Fibroblast of the conjunctiva (primary cell): ENCODE measurements at places on chromosomes 16 and 17.

GRCh38 chr17:61997664-61998063 lies 67.4 kb downstream of the MED13 start:
- peak; percentile 24 for DNase-seq

DNA sequence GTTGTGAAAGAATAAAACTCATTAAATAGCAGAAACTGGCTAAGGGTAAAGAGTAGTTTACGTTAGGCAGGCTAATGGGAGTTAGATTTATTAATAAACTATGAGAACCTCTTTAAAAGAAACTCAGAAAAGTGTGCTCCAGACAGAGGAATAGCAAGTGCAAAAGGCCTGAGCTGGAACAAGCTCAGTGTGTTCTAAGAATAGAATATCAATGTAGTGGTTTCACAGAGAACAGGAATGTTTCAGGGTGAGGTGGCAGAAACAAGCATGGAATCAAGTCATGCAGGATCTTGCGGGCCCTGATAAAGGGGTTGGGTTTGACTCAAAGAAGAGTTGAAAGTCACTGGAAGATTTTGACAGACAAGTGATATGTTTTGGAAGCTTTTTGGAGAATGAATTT lies 164.0 kb upstream of the HS3ST3A1 start:
- DNase-seq: no peak

GRCh38 chr16:85979605-85980004 lies 80.6 kb downstream of the IRF8 start:
- no peak for DNase-seq

DNA sequence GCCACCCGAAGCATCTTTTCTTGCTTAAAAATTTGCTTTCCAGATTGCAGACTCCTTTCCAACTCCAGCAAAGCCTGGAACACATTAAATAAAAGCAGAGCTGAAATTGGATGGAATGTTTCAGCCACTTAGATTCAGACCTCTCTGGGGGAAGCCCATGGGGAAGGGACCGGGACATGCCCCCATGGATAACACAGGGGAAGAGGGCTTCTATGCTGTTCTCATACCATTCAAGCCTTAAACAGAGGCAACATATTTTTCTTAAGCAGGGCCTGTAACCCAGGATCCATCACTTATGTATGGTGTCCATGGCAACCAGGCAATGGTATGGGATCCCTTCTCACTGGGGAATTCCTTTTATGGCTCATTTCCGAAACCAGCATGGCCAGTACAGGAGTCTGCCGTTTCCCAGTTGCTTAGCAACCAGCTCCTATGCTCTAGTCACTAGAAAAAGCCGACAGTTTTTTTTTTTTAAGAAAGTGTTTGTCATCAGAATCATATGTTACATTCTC lies 62.0 kb upstream of the MARCHF10 start:
- DNase-seq: peak; percentile 70

DNA sequence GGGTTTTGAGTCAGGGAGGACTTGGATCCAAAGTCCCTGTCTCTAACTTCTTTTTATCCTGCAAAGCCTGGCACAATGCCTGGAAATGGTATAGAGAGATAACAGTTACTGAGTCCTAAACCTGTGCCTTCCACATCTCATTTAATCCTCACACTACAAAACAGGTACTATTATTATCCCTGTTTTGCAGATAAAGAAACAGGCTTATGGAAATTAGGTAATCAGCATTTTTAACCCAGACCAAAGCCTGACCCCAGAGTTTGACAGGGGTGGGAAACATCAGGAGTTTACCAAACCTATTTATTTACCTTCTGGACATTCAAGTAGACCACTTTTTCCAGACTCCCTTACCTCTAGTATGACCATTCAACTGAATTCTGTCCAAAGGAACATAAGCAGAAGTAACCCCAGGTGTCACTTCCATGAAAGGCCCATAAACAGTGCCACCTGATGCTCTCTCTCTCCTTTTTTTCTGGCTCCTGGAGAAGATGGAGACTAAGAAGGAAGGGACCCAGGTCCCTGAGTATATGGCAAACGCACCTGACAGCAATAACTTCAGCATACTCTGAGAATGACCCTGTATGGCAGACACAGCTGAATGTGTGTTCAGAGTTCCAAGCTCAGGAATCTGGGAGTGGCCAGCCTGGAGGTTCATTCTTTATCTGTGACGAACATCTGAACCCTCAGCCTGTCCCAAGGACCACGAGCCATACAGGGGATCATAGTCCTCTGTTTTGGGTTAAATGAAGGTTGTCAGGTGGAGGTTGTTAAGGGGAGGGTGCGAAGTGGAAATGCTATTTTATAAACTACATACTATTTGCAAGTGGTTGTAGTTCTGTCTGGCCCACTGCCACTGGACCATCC lies 62.7 kb downstream of the HLF start:
- no peak for DNase-seq

DNA sequence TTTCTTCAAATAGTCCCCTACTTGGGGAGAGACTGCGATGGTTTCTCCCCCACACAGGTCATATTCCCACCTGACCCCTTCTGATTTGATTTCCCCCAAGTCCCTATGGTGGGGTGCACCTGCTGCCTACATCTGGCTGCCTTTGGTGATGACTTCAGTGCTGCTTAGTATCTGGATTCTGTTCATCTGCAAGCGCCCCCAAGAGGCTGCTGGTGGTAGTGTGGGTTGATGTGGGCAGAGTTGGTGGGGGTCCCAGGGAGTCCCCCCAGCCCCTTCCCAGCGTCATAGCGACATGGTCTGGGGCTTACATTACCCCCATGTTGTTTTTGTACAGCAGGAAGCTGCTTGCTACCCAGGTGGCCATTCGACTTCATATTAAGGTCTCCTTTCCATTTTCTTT lies 99.2 kb downstream of the NTN1 start:
- no peak for DNase-seq

DNA sequence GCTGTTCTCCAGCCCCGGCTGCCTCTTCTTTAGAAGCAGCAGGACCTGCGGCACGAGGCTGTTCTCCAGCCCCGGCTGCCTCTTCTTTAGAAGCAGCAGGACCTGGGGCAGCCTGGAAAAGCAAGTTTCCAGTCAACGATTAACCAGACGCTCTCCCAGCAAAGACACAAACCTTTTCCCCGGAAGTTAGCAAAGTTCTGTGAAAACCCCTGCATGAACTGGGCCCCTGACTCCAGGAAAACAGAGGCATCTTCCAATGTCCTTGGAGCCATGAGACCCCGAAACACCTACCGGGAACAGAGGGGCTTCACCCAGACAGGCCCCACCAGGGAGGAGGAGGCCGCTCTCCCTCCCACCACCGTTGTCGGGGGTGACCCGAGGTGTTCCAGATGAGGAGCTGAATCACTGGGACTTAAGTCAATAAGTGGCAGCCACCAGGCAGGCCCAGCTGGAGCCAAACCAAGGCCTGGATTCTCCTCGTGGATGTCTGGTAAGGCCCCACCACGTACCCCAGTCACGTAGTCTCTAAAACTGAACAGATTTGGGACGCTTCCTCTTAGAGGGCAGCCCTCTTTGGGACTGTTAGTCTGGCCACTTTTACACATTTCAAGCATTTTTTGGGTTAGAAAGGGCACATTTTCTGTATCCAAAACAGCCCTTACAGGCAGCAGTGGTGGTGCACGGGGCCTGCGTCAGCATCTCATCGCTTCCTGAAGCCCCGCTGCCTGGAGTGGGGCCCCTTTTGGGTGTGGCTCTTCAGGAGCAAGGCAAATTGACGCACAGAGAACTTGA lies at the start of gene RPH3AL:
TSS of gene RPH3AL (minus strand) at position 387 of the 792 bp plus-strand sequence. CDS start 25,264 bp downstream, outside the sequence.
- DNase-seq: no peak

GRCh38 chr17:8794636-8795035 lies 4.5 kb downstream of the MFSD6L start:
- DNase-seq: no peak

GRCh38 chr16:12679660-12680272 lies 123.9 kb downstream of the CPPED1 start:
- no peak for DNase-seq

GRCh38 chr16:75244844-75245758 lies 6.3 kb downstream of the BCAR1 start:
- peak; percentile 83 for DNase-seq

DNA sequence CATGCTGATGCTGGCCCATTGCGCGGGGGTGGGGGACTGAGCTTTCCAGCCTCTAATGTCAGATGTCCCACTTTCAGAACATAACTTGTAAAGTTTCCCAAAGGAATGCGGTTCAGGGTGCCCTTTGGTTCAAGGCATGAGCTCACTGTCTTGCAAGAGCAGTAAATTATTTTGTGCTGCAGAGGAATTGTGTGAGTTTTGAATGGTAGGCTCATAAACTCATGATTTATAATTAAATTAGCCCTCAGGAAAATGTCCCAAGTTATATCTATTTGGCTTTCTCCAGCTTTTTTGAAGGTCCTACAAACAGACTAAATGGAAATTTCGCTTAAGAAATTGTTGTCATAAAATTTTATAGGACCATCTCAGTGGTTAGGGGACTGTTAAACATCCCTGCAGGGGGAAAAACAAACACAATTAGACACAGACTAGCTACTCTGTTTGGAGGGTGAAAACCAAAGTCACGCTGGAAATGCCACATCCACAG lies 321.8 kb downstream of the HS3ST3B1 start:
- DNase-seq: no peak

DNA sequence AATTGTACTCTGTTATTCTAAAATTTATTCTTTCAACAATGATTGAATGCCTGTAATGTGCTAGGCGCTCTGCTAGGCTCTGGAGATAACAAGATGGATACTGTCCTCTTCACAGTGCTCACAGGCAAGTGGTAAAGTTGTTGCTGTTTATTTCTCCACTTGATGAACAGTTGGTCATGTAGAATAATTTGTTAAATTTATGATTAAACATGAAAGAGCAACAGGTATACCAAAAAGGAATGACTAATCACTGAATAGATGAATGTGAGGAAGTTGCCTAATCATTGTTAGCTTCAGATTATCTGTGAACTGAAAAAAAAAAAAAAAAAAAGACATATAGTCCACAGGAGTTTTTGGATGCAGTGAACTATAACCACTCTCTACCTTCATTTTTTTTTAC lies 62.3 kb downstream of the NFATC3 start:
- DNase-seq: no peak

GRCh38 chr17:19705771-19706770 lies 10.3 kb downstream of the SLC47A2 start:
- DNase-seq: no peak

GRCh38 chr17:43701318-43701743 lies 39.6 kb upstream of the MEOX1 start:
- no peak for DNase-seq

GRCh38 chr16:839643-840408 lies 39.3 kb upstream of the GNG13 start:
- no peak for DNase-seq

- DNase-seq: peak; percentile 60
Measured at GRCh38 chr17:77494664-77495435, 354.1 kb downstream of the SEC14L1 start.

- no peak for DNase-seq
Measured at GRCh38 chr17:47918006-47918405, 22.0 kb downstream of the SP2 start.
